Spleen (tissue), 13 donors: ENCODE measurements at places on chromosomes 3 and 15. TPM values are rescaled to one million over a fixed set of nuclear protein-coding genes. Genes with fewer than 3 reads are reported as not detected.

Gene AADACL2
- total RNA-seq: not detected

Gene CYP8B1
- total RNA-seq: not detected

Gene IL12A
- 9.1 TPM for total RNA-seq

Gene SSUH2
- 1.3 TPM for total RNA-seq

Gene RAB11A
- total RNA-seq: 173 TPM

Gene SH3GL3
- total RNA-seq: not detected

Gene IL17RB
- 0.30 TPM for total RNA-seq

Gene BSN
- 0.27 TPM for total RNA-seq

Gene ADGRG7
- total RNA-seq: not detected

Gene DNAJA4
- 18.1 TPM for total RNA-seq

Gene PLSCR5
- total RNA-seq: not detected

Gene ARPP21
- not detected for total RNA-seq

Gene CYP1A2
- total RNA-seq: not detected

Gene DAZL
- total RNA-seq: 0.51 TPM

Gene TUSC7
- not detected for total RNA-seq

Gene MYRIP
- total RNA-seq: 26.7 TPM

Gene FSIP1
- 0.57 TPM for total RNA-seq

Gene REC114
- total RNA-seq: not detected

Gene GPR176
- total RNA-seq: 6.6 TPM

Gene DPPA4
- total RNA-seq: 2.4 TPM

Gene TMEM62
- total RNA-seq: 24.4 TPM

Gene CHRNB4
- total RNA-seq: 0.26 TPM

Gene GOLGA6A
- total RNA-seq: 0.61 TPM

Gene ROPN1
- not detected for total RNA-seq

Gene CCR2
- 43.7 TPM for total RNA-seq

Gene COMMD4
- 62.2 TPM for total RNA-seq

Gene HES1
- total RNA-seq: 59.6 TPM

Gene RARRES1
- total RNA-seq: 1.9 TPM

Gene OCA2
- total RNA-seq: 3.0 TPM

Gene FAM81A
- total RNA-seq: 2.1 TPM

Gene FEZF2
- total RNA-seq: not detected

Gene GCSAM
- 6.7 TPM for total RNA-seq

Gene SAXO2
- 0.23 TPM for total RNA-seq

Gene DZIP1L
- 10.2 TPM for total RNA-seq

Gene DIPK2A
- 23.6 TPM for total RNA-seq
